ENCODE measurements at places on chromosomes 1 and 21.
A peak's percentile ranks its signal among the peaks of the same experiment; 100 is the strongest.

DNA sequence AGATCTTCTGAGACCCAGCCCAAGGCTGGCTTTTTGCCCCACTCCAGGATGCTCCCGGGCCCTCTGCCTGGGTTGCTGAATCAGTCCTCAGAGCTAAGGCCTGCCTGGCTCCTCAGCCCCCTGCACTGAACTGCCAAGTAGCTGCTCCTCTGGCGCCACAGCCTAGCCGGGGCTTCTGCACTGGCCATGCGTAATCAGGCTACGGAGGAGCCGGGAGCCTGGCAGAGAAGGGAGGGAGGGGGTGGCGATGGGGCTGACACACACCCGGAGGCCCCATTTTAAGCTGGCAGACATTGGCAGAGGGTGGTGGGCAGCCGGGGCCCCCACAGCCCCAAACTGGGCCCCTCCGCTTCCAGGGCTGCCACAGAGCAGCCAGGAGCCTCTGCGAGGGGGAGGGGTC lies 38.7 kb downstream of the ALPL start:
- no peaks in the 10 kb centered on the region for H3K36me3 ChIP-seq
- no peak overlapping the region for H3K4me3 ChIP-seq
- no peak overlapping the region for H3K27ac ChIP-seq
- H3K4me1 ChIP-seq: no peaks in the 10 kb centered on the region

DNA sequence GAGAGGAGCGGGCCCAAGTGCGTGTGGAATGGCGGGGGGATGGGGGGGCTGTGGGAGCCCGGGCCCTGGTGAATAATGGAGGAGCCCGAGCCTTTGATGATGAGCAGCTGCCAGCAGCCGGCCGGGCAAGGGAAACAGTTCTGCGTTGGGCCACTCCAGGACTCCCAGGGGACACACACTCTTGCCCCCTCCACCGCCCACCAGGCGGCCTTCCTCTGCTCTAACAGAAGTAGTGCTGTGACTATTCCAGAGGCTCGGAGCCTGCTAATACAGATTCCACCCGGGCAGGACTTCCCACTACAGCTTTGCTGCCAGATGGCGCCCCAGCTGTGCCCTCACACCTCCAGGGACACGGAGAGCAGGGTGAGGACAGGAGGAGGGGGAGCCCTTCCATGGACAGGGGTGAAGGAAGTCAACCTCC lies 48.2 kb upstream of the LRP8 start:
- no peaks in the 10 kb centered on the region for H3K4me1 ChIP-seq
- peaks cover 13% of the 10 kb centered on the region for H3K27me3 ChIP-seq
- no peak for DNase-seq
- H3K36me3 ChIP-seq: no peaks in the 10 kb centered on the region
- H3K27ac ChIP-seq: no peak overlapping the region
- no peak overlapping the region for H3K4me3 ChIP-seq

DNA sequence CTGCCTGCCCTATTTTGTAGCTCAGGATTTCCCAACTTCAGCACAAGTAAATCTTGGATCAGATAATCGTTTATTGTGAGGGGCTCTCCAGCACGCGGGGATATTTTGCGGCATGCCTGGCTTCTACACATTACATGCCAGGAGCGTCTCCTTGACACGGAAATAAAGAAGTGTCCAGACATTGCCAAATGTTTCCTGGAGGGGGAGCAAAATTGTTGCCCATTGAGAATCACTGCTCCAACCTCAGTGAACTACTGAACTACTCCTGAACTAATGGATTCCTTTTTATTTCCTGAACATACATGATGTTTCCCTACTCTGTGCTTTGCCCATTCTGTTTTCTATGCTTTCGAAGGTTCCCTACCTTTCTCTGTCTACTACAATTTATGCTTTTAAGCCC lies 1359.1 kb upstream of the ADGRL2 start:
- DNase-seq: no peak
- H3K27me3 ChIP-seq: no peaks in the 10 kb centered on the region
- no peaks in the 10 kb centered on the region for H3K36me3 ChIP-seq
- no peaks in the 10 kb centered on the region for H3K4me1 ChIP-seq

DNA sequence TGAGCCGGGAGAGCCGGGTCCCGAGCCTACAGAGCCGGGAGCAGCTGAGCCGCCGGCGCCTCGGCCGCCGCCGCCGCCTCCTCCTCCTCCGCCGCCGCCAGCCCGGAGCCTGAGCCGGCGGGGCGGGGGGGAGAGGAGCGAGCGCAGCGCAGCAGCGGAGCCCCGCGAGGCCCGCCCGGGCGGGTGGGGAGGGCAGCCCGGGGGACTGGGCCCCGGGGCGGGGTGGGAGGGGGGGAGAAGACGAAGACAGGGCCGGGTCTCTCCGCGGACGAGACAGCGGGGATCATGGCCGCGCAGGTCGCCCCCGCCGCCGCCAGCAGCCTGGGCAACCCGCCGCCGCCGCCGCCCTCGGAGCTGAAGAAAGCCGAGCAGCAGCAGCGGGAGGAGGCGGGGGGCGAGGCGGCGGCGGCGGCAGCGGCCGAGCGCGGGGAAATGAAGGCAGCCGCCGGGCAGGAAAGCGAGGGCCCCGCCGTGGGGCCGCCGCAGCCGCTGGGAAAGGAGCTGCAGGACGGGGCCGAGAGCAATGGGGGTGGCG lies 371 bp downstream of the ARID1A start:
- H3K36me3 ChIP-seq: peaks cover 7% of the 10 kb centered on the region
- no peak overlapping the region for H3K27ac ChIP-seq
- H3K4me3 ChIP-seq: no peak overlapping the region
- no peaks in the 10 kb centered on the region for H3K27me3 ChIP-seq
- no peak for DNase-seq

DNA sequence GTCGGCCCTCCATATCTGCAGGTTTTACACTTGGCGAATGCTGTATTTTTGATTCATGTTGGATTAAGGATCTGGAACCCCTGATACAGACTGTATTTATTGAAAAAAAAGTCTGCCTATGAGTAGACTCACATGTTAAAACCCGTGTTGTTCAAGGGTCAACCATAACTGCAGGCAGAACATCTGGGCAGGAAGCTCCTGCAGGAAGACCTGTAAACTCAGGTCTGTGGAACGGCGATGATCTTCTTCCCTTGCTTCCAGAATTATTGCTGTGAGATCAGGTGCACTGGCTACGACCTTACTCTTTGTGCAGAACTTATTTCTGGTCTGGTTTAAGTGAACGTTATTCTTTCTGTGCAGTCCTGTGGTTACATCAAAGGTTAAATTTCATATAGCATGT lies 96.6 kb downstream of the DISC1 start:
- no peak for DNase-seq
- H3K4me1 ChIP-seq: no peaks in the 10 kb centered on the region
- no peak overlapping the region for H3K4me3 ChIP-seq
- H3K27me3 ChIP-seq: no peaks in the 10 kb centered on the region
- no peak overlapping the region for H3K27ac ChIP-seq

DNA sequence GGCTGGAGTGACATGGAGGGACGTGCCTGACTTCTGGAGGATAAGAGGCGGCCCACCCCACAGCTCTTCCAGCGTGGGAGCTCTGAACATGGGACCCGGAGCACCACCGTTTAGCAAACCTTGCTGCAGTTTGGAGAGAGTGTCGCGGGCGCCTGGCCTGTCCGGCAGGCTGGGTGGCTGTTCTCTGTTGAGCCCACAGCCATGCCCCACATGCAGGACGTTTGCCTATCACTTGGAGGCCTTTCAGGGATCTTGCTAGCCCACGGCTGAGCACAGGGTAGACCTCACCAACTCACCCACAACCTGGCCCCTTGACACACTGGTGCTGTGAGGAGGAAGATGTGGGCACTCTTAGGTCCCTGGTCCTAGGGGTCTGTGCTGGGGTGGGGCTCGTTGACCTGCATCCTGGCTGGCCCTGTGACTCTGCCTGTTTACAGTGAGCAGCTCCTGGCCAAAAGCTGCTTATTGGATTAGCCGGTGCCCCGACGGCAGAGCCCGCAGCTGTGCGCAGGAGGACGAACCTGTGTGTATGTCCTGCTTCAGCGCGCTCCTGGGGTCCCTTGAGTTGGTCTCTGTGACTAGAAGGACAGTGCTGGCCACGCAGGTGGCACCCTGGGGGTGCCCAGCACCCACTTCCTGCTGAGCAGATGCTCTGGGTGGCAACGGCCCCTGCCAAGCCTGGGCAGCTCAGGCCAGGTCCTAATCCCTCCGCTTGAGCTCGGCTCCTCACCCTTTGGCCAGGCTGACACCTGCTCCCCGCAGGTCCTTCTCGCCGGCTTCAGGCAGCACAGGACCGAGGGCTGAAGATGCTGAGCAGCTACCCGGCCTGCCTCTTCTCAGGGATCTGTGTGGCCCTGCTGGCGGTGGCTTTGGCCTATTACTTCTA lies 72.4 kb upstream of the TRAPPC10 start:
- H3K27ac ChIP-seq: peak overlapping the region; percentile 61
- no peak for DNase-seq
- no peaks in the 10 kb centered on the region for H3K27me3 ChIP-seq

DNA sequence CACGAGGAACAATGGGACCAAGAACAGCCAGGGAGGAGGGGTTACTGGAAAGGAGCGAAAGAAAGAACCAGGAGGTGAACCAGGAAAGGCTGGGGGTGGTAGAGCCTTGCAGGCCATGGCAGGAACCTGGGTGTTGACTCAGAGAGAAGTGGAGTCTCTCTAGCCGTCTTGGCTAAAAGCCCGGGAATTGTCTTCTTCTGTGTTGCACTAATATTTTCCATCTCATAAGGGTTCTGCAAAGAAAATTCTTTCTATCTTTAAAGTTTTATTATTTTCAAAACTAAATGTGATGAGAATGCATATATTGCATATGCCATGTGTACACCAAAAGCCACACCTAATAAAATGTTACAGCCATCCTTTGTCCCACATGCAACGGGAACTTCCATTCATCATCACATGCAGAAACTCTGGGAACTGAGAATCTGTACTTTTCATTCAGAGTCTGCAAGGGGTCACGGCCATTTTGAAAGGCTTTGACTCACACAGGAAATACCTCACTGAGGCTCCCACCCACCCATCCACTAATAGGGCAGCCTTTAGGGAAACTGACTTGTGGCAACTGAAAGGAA lies 38.0 kb downstream of the ERG start:
- H3K27ac ChIP-seq: no peak overlapping the region
- H3K4me3 ChIP-seq: no peak overlapping the region
- no peaks in the 10 kb centered on the region for H3K4me1 ChIP-seq
- H3K36me3 ChIP-seq: no peaks in the 10 kb centered on the region

- H3K4me3 ChIP-seq: no peak overlapping the region
- H3K36me3 ChIP-seq: no peaks in the 10 kb centered on the region
- H3K27me3 ChIP-seq: peaks cover 6% of the 10 kb centered on the region
- no peak overlapping the region for H3K27ac ChIP-seq
Observed at GRCh38 chr1:12544992-12545391, 73.0 kb downstream of the DHRS3 start.

- DNase-seq: no peak
- H3K27ac ChIP-seq: no peak overlapping the region
- H3K27me3 ChIP-seq: no peaks in the 10 kb centered on the region
- no peak overlapping the region for H3K4me3 ChIP-seq
Observed at GRCh38 chr1:189432753-189433152, 1044.9 kb downstream of the BRINP3 start.

DNA sequence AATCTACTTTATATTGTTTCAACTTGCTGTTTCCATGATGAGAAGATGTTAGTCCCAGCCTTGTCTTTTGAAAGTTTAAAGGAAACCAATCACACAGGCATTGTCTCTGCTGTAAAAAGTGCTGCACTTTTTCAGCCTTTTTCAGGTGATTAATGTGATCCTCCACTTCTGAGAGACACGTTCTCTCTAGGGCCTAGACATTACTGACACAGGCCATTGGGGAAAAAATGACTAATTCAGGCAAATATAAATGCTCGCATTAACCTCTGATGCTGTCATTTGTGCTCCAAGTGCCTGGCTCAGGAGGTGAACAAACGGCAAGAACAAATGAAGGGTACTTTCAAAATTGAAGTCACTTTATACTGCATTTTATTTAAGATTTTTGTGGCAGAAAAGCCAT lies 32.4 kb upstream of the RGS7 start:
- H3K4me3 ChIP-seq: no peak overlapping the region
- H3K27me3 ChIP-seq: no peaks in the 10 kb centered on the region

- peaks cover 30% of the 10 kb centered on the region for H3K36me3 ChIP-seq
- H3K27me3 ChIP-seq: no peaks in the 10 kb centered on the region
- H3K4me1 ChIP-seq: peaks cover 57% of the 10 kb centered on the region
Observed at GRCh38 chr1:116740746-116741145, 13.5 kb upstream of the CD2 start.

- H3K4me3 ChIP-seq: no peak overlapping the region
- peaks cover 6% of the 10 kb centered on the region for H3K36me3 ChIP-seq
- peaks cover 21% of the 10 kb centered on the region for H3K4me1 ChIP-seq
- DNase-seq: no peak
- H3K27me3 ChIP-seq: no peaks in the 10 kb centered on the region
Observed at GRCh38 chr1:167752219-167752985, 30.6 kb downstream of the MPZL1 start.

DNA sequence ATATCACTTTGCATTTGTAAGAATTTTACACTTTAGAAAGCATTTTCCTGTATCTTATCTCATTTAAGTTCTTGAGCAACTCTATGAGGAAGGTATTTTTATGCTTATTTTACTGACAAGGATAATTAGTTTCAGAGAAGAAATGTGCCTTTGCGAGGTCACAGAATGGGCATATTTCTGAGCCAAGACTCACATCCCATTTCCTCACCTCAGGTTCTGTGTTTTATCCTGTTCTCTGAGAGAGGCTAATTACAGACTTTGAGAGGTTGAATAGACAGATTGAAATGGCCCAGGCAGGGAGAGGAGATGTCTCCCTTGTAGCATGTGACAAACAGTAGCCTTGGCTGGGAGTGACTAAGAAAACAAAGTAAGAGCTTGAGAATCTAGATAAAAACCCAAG lies 39.1 kb upstream of the ZC3H11B start:
- H3K27me3 ChIP-seq: no peaks in the 10 kb centered on the region
- no peak for DNase-seq
- H3K4me3 ChIP-seq: no peak overlapping the region
- no peaks in the 10 kb centered on the region for H3K4me1 ChIP-seq
- H3K36me3 ChIP-seq: no peaks in the 10 kb centered on the region

- H3K4me1 ChIP-seq: peaks cover 56% of the 10 kb centered on the region
- H3K36me3 ChIP-seq: peaks cover 46% of the 10 kb centered on the region
- DNase-seq: no peak
- H3K27ac ChIP-seq: peak overlapping the region; percentile 90
- H3K27me3 ChIP-seq: peaks cover 4% of the 10 kb centered on the region
Observed at GRCh38 chr21:34074283-34075090, 1.1 kb downstream of the MRPS6 start.
